ENCODE measurements at places on chromosomes 7 and 10.

- no peak for DNase-seq
Measured at GRCh38 chr7:71652510-71652909, 520.6 kb downstream of the GALNT17 start.

- no peak for DNase-seq
Measured at GRCh38 chr7:74220229-74220628, 10.4 kb downstream of the LAT2 start.

GRCh38 chr7:138030679-138031351 lies 28.9 kb upstream of the CREB3L2 start:
- DNase-seq, result no peak

GRCh38 chr7:116354546-116355423 lies 144.4 kb downstream of the TES start:
- DNase-seq, result peak; percentile 98

GRCh38 chr7:101066833-101067177 lies 18.5 kb upstream of the TRIM56 start:
- no peak for DNase-seq

GRCh38 chr7:94412762-94413322 lies 18.1 kb downstream of the COL1A2 start:
- DNase-seq, result no peak

All from SJSA1 (cell line).